Mammary microvascular endothelial cell (primary cell): ENCODE measurements at places on chromosomes 2 and 18. TPM values are rescaled to one million over a fixed set of nuclear protein-coding genes. Genes with fewer than 3 reads are reported as not detected.

The SERPINB13 gene
- total RNA-seq, result not detected in 2 replicates

The ST6GAL2 gene
- 0.15 TPM in 1 of 2 replicates, not detected in the other for total RNA-seq

The CGREF1 gene
- 1.5 and 3.5 TPM in 2 replicates for total RNA-seq

The POMC gene
- total RNA-seq, result 6.3 and 7.2 TPM in 2 replicates

The KCNS3 gene
- 1.1 and 4.8 TPM in 2 replicates for total RNA-seq

The AKAIN1 gene
- total RNA-seq, result not detected in 2 replicates

The PRKAG3 gene
- total RNA-seq, result not detected in 2 replicates
